ENCODE measurements at places on chromosomes 7 and 10.

DNA sequence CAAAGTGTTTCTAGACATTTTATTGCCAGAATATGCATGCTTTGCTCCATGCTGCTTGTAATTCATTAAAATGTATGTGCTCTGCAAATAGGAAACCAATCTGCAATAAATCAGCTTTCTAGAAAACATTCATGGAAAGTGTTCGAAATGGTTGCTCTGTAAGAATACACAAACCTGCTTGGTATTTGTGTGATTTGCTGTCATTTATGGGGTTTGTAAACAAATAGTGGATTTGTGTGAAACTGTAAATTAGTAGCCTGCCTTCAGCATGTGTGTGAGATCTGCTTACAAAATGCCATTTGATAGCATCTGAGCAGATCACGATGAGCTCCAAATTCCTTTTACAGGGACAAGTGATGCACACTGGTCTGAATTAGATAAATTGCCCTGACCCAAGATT, 219.0 kb upstream of the CSTF2T start:
- no peak for DNase-seq

GRCh38 chr10:79938728-79939406, 10.0 kb downstream of the SFTPD start:
- no peak for DNase-seq

- DNase-seq = no peak
Observed at GRCh38 chr7:97845622-97846203, 26.5 kb downstream of the ASNS start.

DNA sequence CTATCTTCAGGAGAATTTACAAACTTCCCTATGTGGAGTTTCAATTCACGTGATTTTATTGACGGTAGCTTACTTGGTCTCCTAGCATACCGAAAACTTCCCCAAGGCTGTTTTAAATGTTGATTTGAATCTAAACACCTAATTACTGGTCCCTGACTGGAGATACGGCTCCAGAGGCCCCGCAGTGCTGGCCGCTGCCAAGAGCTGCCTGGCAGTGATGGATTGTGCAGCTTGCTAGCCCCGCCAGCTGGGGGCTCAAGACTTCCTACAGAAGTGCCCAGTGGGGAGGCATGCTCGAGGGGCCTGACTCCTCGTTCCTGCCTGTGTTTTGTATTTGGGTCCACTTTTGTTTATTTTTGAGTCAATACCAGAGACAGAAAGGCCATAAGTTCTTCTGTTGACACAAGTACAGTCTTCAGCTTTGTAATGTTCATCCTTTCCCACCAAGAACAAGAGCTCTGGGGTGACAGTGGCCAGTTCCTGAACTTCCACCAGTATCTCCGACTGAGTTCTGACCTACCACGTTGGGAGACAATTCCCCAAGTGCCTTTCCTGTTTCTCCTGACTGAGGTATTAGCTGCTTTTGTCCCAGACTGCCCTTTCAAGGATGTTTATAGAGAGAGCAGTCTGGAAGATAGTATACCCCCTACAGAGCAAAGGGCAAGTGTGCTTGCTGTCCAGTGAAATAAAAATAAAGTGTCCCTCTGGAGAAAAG, 80.7 kb upstream of the CXCL12 start:
- DNase-seq = no peak

DNA sequence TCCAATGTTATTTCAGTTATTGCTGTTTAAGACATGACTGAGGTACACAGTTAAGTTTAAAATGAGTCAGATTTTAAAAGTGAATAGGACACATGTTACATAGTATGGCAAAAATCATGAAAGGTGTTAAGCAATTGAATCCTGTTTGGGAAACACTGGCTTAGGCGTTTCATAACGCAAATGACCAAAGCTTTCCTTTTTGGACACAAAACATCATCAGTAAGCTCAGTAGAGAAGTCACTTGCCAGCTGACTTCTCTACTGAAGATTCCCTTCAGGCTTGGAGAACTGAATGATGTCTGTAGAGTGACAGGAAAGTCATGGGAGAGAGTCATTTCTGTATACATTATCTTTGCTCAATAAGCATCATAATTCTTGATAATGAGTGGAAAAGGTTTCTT, 64.4 kb upstream of the RSBN1L start:
- no peak for DNase-seq

DNA sequence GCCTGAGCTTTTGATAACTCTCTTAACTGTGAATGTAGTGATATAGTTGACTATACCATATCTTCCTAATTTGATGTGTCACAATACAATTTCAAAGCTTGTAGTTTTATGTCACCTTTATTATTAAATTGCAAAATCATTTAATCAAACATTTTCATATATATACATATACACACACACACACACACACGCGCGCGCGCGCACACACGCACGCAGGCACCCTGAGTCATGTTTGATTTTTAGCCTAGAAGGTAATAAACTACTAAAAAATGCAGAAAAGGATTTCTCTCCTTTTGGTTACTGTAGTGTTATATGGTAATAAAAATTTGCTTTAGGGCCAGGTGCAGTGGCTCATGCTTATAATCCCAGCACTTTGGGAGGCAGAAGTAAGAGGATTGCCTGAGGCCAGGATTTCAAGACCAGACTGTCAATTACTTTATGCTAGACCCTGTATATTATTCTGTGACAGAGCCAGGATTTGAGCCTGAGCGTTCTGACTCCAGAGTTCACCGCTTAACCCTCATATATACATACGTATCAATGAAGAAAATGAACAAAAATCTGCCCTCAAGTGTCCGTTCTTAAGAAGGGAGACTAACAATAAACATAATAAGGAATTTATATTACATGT, 89.6 kb downstream of the PODXL start:
- DNase-seq = no peak

DNA sequence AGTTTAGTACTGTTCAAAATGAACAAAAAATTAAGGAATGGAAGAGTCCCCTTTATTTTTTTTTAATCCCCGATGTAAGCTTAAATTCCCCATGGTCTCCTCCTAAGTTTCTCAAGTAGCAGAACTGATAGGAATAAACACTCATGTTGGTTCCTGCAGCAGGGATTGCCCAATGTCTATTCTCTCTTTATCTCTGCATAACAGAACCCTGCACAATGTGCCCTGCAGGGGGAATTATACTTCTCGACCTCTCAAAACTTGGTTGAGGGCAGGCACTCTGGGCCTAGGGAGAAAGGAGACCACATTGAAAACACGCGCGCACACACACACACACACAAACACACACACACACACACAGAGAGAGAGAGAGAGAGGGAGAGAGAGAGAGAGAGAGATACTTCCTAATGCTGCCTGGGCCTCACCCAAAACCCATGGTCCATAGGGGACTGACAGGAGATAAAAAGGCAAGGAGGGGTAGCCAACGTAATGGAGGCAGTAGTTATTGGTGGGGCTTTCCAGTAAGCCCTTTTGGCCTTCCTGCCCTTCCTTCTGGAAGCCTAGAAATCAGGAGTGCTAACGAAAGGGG, 22.7 kb downstream of the JAZF1 start:
- DNase-seq = no peak

DNA sequence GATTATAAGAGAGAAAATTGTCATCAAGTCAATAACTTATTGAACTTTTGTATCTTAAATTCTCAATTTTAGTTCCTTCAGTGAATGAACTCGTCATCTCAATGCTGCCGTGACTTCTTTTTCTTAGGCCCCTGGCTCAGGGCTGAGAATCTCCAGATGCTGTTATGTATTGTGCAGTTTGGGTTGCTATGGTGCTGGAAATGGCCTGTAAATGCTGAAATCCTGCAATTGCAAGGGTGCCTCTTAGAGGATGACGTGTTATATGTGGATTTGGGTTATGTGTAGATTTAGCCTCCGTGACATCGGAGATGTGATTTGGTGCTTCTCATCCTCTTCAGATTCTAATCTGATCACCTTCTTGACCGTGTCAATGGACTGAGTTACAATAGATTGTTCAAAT, 55.7 kb upstream of the ZRANB1 start:
- no peak for DNase-seq

DNA sequence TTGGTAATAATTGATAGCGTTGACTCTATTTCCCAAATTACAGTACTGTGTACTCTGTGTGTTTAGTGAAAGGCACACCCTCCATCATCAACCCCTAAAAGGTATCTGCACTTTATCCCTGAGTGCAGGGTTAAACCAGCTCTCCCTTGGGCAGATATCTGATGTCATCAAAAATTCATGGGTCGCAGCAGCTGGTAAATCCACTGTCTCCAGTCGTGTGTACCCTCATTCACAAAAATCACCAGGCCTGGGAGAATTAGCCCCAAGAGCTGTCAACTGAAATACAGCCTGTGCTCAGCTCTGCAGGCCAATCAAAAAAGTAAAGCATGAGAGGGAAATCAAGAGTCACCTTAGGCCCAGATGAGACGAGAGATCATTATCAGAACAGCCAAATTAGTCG, 103.7 kb downstream of the HIP1 start:
- no peak for DNase-seq

GRCh38 chr7:105352018-105352612, 36.6 kb downstream of the SRPK2 start:
- DNase-seq = peak; percentile 76

DNA sequence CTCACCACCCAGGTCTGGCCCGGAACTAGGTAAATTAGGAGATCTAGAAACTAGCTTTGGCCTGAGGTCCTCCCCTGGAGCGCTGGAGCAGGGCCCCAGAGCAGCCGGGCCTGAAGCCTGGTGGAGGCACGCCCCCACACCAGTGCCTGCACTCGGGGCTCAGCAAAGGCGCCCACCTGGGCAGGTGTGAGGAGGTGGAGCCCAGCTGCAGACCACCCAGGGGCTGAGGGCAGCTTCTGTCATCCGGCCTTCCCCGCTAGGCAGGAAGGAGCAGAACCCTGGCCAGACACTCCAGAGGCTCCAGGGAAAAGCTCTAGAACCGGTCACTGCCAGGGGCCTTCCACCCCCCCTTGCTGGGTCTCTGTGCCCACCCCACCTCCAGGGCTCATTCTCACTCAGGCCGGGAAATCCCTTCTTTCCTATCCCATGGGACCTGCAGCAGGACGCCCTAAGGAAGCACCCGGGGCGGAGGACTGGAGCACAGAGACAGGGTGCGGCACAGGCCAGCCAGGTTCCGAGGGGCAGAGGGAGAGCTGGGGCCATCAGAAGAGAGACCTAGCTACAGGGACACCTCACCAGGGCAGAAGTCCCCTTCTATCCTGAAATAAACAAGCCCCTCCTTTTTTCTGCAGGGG, 161.2 kb downstream of the NRF1 start:
- DNase-seq = no peak

DNA sequence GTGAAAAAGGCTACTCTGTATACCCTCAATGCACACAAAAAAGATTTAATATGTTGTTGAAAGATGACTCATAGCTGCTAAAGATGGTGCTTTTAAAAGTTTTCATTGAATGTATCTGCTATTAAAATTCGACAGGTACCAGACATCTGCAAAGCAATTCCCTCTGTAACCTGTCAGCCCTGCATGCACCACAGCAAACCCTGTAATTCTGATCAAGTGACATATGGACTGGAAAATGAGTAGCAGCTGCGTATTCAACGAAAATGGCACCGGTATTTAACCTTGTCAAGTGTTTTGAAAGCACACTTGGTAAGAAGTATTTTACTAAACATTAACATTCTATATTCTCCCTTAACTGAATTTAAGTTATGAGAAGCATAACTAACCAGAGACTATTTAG, 58.2 kb upstream of the PTPRN2 start:
- DNase-seq = no peak

GRCh38 chr10:11326913-11327616, 284.4 kb downstream of the USP6NL start:
- no peak for DNase-seq

DNA sequence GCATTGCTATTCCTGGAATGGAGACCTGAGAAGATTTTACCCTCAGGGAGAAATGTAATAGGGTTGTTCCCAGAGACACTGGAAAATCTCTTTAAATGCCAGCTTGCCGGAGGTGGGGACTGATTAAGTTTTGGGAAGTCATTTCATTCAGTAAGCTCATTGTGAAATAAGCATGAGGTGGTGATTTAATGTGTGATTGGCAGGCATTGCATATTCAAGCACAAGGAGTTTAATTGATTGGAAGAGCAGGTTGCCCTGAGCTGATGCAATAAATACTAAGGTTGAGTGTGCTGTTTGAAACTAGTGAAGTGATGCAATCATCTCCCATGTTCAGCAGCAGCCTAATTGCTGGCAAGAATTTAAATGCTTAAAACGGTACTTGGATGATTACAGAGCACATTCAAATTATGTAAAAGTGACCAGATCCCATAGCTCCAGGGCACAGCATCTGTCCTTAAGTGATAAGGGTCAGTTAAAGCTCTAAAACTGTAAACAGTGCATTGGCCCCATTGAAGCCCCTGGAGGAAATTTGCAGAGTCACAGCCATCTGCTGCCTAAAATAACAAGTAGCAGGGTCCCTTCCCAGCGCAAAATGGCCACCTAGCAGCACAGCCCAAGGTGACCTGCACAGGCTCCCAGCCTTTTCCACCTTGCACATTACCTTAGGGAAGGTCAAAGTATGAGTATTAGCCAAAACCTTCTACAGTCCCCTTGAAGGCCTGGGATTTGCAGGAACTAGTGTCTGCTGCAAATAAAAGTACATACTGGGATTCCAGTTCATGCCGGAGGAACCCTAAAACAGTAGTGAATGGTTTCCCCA, 92.1 kb downstream of the CCDC71L start:
- DNase-seq = peak; percentile 38

GRCh38 chr7:55641273-55641691, 69.0 kb upstream of the VOPP1 start:
- DNase-seq = peak; percentile 66

DNA sequence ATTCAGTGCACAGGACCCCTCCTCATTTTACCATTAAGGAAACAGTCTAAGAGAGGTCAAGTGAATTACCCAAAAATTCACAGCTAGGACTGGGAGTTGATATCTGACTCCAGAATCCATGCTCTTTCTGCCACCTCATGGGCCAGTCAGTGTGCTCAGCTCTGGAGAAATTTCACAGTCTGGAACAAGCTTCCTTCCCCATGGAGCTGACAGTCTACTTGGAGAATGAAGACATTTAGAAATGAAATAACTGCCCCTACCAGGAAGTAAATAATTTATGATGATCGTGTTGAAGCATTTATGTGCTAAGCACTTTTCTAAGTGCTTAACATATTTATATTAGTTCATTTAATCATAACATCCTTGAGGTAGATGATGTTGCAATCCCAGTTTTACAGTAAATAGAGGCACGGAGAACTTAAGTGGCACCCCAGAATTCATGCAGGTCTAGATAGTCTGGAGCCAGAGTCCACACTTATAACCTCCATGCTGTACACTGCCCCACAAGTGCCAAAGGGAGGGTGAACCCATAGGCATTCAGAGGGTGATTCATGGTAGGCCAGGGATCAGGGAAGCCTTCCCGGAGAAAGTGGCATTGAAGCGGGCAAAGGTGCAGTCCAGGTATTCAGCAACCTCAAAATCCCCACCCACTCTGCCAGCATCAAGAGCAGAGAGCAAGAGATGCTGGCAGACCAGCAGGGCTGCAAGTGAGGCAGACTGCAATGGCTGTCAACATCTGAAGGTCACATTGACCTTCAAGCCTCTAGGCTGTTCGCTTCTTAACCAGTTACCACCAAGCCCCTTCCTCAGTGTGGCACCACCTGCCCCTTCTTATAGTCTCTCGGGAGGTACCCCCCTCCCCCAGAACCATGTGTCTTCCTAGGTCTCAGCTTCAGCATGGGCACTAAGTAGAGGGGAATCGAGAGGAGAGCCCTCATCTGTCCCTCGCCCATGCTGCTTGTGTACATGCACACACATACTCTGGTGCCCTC, 38.4 kb upstream of the LRRC4 start:
- DNase-seq = no peak

Measured in foreskin melanocyte (primary cell).